Activated naive CD4-positive, alpha-beta T cell treated with anti-CD3 and anti-CD28 coated beads for 36 hours (primary cell): ENCODE measurements at places on chromosomes 1 and 21.

GRCh38 chr21:42301371-42302075 lies 13.7 kb downstream of the TFF3 start:
- DNase-seq, result no peak
- no peak overlapping the region for H3K27ac ChIP-seq
- H3K27me3 ChIP-seq, result no peaks in the 10 kb centered on the region
- H3K4me3 ChIP-seq, result no peak overlapping the region
- no peaks in the 10 kb centered on the region for H3K36me3 ChIP-seq

DNA sequence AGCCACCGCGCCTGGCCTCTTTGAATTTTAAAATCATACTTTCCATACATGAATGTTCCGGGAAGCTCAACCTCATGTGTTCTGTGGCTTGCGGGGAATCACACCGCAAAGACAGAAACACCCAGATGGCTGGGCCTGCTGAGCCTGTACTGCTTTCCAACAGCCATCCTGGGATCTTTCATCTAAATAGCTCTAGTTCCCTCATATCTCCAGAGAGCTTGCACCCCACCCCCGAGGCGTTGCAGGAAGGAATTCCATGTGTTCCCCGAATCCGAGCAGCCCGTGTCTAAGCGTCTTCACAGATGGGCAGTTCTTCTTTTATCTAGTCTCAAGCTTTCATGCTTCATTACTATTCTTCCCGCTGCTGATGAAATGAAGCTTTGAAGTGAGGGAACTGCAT lies 66.4 kb downstream of the IGSF21 start:
- H3K27me3 ChIP-seq, result peaks cover 7% of the 10 kb centered on the region
- H3K36me3 ChIP-seq, result no peaks in the 10 kb centered on the region
- no peaks in the 10 kb centered on the region for H3K4me1 ChIP-seq
- no peak for DNase-seq

DNA sequence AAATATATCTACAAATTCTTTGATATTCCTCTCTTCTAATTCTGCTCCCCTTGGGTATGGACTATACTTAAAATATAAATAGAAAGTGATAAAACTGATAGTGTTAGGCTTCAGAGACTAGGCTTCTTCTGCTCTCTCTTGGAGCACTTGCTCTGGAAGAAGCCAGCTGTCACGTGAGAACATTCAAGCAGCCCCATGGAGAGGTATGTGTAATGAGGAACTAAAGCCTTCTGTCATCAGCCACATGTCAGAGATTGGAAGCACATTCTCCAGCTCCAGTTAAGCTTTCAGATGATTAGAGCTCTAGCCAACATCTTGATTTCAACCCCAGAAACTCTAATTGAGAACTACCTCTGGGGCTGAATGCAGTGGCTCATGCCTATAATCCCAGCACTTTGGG lies 34.3 kb downstream of the XKR8 start:
- H3K4me3 ChIP-seq, result no peak overlapping the region
- peaks cover 23% of the 10 kb centered on the region for H3K36me3 ChIP-seq

DNA sequence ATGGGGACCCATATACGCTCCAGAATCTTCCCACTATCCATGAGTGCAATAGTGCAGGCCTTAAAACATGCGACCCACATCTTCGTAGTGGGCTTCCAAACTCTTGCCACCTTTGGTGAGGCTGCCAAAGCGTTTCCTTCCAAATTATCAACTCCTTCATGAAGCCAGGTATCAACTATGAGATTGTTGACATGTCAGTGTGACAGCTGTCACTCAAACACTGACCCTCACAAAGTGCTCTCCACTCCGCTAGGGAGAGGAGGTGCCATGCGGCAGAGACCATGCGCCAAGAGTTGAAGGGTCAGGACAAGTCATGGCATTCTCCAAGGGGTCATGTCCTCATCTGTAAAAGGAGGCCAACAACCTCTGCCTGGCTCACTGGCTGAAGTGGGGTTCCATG lies 103.3 kb downstream of the SUSD4 start:
- no peaks in the 10 kb centered on the region for H3K36me3 ChIP-seq
- H3K4me3 ChIP-seq, result no peak overlapping the region
- no peaks in the 10 kb centered on the region for H3K4me1 ChIP-seq
- H3K27me3 ChIP-seq, result no peaks in the 10 kb centered on the region

GRCh38 chr1:156923670-156924477 lies 3.4 kb downstream of the LRRC71 start:
- no peak for DNase-seq
- peaks cover 16% of the 10 kb centered on the region for H3K4me1 ChIP-seq
- no peak overlapping the region for H3K27ac ChIP-seq
- H3K36me3 ChIP-seq, result no peaks in the 10 kb centered on the region
- H3K27me3 ChIP-seq, result peaks cover 85% of the 10 kb centered on the region

GRCh38 chr1:244559561-244559960 lies 93.4 kb upstream of the DESI2 start:
- peaks cover 2% of the 10 kb centered on the region for H3K36me3 ChIP-seq
- no peak overlapping the region for H3K27ac ChIP-seq
- no peaks in the 10 kb centered on the region for H3K4me1 ChIP-seq
- H3K27me3 ChIP-seq, result no peaks in the 10 kb centered on the region

DNA sequence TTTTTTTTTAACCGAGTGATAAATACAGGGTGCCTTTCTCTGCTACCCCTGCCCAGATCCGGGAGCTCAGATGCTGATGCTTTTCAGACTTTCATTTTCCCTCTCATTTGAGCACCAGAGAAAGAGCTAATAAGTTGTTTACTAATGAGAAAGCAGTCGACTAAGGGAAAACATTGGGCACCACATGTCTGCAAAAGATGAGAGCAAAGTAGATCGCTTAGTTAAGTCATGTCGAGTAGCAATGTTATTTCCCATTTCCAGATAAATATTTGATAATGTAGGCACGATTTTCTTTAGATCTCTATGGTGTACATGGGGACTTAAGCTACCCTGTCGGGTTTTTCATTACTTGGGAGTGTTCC lies 1.2 kb downstream of the PKN2 start:
- H3K4me1 ChIP-seq, result peaks cover 37% of the 10 kb centered on the region
- DNase-seq, result no peak

DNA sequence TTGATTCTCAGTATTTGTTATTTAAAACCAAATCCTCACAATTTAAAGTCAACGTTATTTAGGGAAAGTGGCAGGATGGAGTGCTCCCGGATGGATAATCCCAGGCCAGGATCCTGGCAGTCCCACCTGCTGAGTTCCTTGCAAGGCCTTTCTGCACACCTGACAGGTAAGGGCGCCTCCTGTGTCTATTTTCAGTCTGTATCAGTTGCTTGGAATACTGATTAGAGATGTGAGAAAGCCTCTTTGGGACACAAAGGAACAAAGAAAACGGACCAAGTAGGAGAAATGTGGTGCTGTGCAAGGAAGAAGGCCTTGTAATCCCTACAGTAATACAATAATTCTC lies 12.2 kb downstream of the STYXL2 start:
- no peak for DNase-seq
- H3K27me3 ChIP-seq, result no peaks in the 10 kb centered on the region
- H3K4me3 ChIP-seq, result no peak overlapping the region

- no peak for DNase-seq
- no peak overlapping the region for H3K27ac ChIP-seq
- no peaks in the 10 kb centered on the region for H3K27me3 ChIP-seq
- H3K4me1 ChIP-seq, result no peaks in the 10 kb centered on the region
- no peaks in the 10 kb centered on the region for H3K36me3 ChIP-seq
Measured at GRCh38 chr1:168091720-168092550, 44.8 kb downstream of the GPR161 start.
